ENCODE measurements at places on chromosomes 2 and 18. TPM values are rescaled to one million over a fixed set of nuclear protein-coding genes. Genes with fewer than 3 reads are reported as not detected.

- DNase-seq, result no peak
Observed at GRCh38 chr2:19350678-19351401, 7.6 kb downstream of the OSR1 start.

- no peak for DNase-seq
Observed at GRCh38 chr18:9743200-9744016, 35.3 kb downstream of the RAB31 start.

DNA sequence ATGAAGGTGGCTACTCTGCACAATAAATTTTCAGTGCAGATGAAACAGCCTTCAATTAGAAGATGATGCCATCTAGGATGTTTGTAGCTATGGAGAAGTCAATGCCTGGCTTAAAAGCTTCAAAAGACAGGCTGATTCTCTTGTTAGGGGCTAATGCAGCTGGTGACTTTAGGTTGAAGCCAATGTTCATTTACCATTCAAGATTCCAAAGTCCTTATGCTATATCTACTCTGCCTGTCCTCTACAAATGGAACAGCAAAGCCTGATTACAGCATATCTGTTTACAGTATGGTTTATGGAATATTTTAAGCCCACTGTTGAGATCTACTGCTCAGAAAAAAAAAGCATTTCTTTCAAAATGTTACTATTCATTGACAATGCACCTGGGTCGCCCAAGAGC, 15.8 kb downstream of the TGFA start:
- no peak for DNase-seq

GRCh38 chr2:129006135-129006886, 687.6 kb upstream of the HS6ST1 start:
- DNase-seq, result no peak

DNA sequence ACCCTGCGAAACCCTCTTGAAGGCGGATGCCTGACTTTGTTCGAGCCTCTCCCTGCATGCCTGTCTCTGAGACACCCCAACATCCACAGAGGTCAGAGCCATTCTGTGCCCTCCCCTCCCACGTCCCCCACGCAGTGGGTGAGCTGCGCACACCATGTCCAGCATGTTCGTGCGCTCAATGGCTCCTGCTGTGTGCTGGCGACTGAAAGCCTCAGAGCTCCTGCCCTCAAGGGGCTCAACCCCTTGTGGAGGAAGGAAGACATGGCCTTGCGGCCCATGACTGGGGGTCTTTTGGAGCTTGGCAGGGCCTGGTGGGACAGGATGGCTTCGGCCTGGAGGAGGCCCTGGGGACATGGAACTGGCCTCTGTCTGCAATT, 45.7 kb downstream of the ANKMY1 start:
- DNase-seq, result no peak

GRCh38 chr2:26173776-26174482, 1.0 kb downstream of the GAREM2 start:
- no peak for DNase-seq

DNA sequence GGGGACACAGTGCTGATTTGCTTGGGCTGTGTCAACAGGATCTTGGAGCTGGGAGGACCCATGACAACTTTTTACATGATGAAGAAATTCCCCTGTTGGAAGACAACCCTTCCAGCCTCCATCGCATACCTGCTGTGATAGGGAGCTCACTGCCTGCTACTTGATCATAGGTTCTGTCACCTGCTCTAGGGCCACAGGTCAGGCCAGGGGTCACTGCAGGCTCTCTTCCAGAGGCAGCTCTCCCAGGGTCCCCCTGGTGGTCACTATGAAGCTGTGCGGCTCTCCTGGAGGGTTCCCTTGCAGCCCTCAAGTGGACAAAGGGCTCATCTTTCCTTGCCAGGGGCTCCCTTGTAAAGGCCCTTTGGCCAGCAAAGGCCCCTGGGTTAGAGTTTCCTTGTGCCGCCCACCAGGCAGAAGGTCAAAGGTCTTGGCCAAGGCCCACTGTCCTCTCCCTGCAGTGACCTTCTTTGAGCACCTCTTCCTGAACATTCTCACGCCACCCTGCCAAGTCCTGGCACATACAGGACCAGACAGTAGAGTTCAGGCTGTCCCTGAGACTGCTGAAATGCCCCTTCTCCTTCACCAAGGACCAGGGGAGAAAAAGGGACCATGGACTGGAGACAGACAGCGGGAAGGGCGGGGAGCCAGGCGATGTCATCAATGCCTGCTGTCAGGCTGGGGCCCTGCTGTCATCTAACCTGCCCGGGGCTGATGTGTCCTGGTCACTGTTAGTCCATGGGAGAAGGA, 345.1 kb downstream of the DYSF start:
- no peak for DNase-seq

GRCh38 chr18:66599190-66599589, 4.7 kb downstream of the CDH19 start:
- DNase-seq, result no peak

DNA sequence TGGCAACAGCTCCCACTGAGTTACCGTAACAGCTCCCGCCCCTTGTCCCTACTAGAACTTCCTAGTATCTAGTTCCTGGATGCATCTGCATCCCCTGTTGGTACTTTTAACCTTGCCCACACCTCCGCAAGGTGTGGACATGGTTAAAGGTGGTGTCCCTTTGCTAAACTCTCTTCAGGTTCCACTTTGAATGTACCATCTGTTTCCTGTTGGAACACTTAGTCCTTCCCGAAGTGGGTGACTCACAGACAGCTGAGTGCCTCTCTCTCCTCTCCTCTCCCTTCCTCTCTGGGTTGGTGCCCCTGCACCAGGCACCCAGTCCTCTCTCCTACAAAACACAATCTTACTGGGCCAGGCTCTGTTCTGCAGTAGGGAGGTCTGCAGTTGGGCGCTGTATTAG, 19.6 kb upstream of the REL start:
- no peak for DNase-seq

DNA sequence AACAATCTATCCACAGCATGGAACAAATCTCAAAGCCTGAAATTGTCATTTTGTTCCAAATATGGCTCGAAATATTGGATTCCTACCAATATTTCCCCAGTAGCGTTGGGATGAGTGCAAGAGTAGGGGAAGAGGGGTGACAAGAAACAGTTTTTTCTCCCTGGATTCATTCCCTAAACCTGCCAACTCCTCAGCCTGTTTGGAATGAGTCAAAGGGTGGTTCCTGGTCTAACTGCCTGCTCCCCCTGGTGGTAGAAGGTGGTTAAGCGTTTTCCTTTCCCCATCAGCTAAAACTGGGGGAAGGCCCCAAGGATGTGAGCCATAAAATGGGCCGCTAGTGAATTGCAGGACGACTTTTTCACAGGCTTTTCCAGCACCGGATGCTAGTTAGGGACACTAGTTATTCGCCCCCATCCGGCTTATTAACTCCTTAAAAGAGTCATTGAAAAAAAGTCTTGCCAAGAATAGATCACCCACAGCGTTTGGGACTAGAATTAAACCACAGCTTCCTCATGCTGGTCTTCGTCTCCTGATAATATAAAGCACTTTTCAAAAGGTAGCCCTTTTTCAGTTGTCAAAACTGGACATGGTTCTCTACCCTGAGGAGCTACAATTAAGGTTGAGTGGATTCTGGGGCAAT, 72.5 kb downstream of the DHRS9 start:
- peak; percentile 31 for DNase-seq

- no peak for DNase-seq
Observed at GRCh38 chr2:217107480-217107879, 247.6 kb upstream of the TNP1 start.

- DNase-seq, result no peak
Observed at GRCh38 chr2:96249654-96250053, 16.1 kb downstream of the TMEM127 start.

DNA sequence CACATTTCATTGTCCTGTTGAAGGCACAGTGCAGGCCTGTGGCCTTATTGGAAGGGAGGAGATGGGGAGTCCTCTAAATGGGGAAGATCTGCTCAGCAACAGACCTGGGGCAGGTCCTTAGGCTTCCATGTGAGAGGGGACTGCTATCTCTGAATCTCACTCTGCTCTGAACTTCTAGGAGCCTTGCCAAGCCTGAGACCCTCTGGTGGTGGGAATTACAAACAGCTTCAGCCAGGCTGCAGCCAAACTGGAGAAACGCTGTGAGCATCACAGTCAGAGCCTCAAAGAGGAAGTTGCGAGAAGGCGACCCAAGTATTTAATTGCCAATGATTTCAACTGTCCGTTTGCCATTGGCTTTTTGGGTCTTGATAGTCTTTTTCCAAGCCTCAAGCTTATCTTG, 66.8 kb upstream of the MC2R start:
- DNase-seq, result no peak

GRCh38 chr2:67733517-67733916, 329.3 kb downstream of the C1D start:
- DNase-seq, result no peak

DNA sequence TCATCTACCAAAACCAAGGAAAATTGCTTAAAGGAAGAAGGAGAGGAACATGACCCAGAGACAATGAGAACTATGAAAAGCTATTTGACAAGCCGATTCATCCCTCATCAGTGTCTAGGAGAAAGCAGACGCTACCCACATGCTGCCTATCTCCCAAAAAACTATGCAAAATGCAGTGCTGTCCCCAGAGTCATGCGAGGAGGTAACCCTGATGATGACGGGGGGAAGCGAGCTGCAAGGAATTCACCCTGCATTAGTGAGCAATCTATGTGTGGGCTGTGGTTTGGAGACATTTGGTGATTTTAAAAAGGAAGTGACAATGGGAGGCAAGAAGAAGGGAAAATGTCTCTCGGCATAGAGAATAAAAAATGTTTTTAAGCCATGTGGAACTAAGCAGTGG, 472.7 kb downstream of the CMPK2 start:
- DNase-seq, result no peak

GRCh38 chr2:138502255-138503086, 901 bp downstream of the SPOPL start:
- DNase-seq, result no peak

DNA sequence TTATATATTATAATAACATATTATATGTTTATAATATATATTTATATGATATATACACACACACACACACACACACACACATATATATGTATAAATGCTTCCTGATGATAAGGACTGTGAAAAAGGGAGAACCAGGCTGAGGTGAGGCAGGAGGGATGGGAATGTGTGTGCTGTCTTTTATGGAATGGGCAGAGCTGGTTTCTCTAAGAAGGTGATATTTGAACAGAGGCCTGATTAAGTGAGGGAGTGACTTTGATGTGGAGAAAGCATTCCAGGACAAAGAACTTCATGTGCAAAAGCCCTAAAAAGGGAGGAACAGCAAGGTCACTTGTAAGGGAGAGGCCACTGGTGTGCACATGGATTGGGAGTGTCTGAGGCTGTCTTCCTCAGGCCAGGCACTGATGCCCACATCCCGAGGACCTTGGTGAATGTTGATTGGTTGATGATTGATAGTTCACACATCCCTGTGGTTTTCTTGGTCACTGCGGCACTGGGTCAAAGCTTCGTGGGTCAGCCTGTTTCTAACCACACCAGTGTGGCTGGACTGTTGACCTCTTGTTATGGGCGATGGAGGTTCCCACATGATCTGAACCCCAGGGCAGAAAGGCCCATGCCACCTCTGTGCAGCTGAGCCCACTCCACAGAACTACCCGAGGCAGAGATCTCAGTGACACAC, 196.9 kb downstream of the MYCN start:
- DNase-seq, result no peak

DNA sequence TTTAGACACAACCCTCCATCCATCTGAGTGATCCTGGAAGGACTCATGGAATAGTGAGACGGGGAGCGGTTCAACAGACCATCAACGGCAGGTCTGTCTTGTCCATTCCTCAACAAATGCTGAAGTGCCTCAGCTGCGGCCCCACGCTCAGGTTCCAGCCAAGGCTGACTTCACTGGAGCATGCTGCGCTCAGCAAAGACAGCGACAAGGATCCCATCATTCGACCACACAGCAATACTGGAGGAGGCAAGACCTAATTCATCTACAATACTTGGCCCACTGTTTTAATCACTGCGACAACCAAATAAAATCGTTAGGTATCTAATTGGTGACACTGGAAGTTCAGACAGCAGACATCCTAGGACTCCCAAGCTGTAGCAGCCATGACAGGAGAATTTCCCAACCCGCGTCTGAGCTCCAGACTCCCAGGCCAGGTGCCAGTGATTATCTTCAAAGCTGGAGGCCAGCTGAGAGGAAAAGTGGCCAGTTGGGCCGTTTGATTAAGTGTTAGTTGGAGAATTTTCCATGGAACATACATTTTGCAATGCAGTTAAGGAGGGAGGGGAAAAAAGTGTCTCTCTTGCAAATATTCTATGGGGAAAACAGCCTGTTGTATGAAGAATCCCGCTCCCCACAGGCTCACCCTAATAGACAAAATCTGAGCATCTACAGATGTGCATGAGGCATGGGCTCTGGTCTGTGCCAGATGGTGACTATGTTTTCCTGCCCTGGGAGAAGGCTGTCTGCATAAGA, 92.5 kb upstream of the SLC35G4 start:
- DNase-seq, result no peak

DNA sequence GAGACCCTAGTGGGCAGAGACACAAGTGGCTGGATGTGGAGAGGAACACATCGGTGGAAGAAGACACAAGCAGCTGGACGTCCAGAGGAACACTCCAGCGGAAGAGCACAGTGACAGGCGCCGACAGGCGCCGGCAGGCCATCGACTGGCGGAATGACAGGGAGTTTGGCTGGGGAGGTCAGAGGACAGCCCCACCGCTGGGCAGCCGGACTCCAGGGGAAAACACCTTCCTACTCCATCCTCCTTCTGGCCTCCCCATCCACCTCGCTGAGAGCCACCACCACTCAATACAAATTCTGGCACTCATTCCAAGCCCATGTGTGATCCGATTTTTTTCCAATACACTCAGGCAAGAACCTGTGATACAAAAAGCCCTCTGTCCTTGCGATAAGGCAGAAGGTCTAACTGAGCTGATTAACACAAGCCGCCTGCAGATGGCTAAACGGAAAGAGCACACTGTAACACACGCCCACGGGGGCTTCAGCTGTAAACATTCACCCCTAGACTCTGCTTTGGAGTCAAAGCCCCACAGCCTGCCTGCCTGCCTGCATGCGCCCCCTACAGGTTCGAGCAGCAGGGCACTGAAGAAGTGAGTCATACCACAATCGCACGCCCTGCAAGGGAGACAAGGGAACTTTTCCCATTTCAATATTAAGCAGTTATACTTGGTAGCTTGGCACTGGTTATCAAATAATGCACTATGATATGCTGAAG, 50.2 kb upstream of the LRP1B start:
- no peak for DNase-seq

RNF152 gene
- 2.1 TPM for total RNA-seq

TMEM247 gene
- not detected for total RNA-seq

SGPP2 gene
- total RNA-seq, result 4.5 TPM

MOGAT1 gene
- total RNA-seq, result not detected

NRP2 gene
- 3.1 TPM for total RNA-seq

MROH2A gene
- total RNA-seq, result not detected

DSC1 gene
- total RNA-seq, result 0.16 TPM

MYO7B gene
- 0.23 TPM for total RNA-seq

CLEC4F gene
- 0.15 TPM for total RNA-seq

PREPL gene
- 21.3 TPM for total RNA-seq

MBP gene
- total RNA-seq, result 127 TPM

ABCB11 gene
- total RNA-seq, result not detected

LIMS3 gene
- 1.3 TPM for total RNA-seq
